CD4-positive, alpha-beta T cell treated with Interleukin-17A for 1 hour (primary cell): ENCODE measurements at places on chromosomes 2 and 18.

GRCh38 chr18:42588786-42589185 lies 526.7 kb downstream of the RIT2 start:
- no peak for DNase-seq

DNA sequence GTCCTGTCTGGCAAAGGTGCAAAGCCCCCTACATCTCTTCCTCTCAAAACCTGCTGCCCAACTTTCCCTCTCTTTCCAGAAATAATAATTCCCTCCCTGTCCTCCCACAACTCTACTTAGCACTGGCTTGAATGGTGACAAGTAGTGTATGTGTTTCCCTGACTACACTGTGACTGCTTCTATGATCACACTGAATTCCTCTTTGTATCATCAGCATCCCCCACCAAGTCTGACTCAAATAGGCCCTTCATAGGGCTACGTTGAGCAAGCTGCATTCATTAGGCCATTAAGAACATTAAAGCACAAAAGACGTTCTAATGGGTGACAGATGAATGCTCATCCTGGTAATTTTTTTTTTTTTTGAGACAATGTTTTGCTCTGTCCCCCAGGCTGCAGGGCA lies 13.7 kb upstream of the ST3GAL5 start:
- DNase-seq, result no peak

DNA sequence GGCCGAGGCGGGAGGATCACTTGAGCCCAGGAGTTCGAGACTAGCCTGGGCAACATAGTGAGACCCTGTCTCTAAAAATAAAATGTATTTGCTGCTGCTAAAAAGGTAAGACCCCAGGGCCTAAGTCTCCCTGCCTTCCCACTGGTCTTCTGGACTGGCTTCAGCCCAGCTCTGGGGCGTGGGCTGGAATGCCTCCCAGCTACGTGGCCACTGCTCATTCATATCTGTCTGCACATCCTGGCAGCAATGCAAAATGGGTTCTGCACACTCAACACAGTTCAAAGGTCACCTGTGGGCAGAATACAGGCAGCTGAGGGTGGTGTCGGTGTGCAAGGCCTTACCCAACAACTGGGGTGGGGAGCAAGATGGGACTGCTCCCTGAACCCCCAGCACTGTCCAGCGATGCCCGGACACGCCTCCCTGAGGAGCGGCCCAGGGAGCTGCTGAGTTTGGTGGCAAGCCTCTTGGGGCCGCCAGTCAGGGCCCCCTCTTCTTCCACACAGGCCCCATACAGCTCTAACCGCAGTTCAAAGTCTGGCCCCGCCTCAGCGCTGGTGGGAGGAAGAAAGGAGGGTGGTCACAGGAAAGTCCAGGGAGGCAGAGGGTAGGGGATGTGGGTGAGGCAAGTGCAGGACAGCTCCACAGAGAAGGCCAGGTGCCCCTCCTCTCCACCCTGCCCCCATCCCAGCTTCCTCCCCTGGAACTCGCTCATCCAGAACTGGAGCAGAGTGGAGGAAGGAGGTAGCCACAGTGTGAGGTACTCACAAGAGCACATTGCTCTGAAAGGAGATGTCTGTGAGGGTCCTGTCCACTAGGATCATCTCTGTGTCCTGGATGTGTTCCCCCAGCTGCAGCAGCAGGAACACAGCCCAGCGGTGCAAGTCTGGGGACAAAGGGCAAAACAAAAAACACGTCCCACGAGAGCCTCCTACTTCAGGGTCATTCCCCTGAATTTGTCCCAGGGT lies 8.2 kb downstream of the WDR54 start:
- DNase-seq, result no peak

DNA sequence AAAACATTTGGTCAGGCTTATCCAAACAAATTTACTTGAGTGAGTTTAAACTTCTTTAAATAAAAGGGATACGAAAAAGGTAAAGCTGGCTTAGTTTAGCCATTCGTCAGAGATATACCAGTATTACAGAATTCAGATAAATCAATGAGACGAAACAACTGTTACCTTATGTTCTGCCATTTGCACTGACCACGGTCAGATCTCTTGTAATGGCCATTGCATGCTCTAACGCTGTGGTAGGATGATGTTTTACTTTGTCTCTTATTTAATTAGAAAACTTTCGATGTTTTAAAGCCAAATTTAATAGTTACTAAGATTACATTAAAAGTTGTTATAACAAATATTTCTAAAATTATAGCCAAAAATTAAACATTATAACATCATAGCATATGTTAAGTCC lies 1.5 kb downstream of the C18orf54 start:
- DNase-seq, result no peak

DNA sequence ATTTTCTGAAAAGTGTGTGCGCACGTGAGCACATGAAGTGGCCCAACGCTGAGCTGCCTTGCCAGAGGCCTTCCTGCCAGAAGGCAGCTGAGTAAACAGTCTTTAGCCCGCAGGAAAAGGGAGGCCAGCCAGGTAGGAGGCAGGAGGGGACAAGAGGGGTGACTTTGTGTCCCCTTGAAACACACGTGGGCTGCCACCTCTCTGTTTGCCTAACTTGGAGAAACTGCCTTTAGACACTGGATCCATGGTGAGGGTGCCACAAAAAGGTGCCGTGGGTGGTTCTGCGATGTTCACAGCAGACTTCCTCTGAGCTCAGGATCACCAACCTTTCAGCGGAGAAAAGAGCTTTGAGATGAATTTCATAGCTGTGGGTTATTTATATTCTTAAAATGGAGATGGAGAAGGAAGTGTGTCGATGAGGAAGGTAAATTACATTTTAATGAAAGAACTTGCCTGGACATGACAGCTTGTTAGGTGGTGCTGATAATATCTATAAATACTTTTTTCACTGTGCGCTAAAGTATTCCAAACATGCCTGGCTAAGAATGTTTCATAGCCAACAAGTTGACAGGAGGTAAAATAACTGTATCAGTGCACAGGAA lies 36.6 kb upstream of the ASB1 start:
- DNase-seq, result no peak

DNA sequence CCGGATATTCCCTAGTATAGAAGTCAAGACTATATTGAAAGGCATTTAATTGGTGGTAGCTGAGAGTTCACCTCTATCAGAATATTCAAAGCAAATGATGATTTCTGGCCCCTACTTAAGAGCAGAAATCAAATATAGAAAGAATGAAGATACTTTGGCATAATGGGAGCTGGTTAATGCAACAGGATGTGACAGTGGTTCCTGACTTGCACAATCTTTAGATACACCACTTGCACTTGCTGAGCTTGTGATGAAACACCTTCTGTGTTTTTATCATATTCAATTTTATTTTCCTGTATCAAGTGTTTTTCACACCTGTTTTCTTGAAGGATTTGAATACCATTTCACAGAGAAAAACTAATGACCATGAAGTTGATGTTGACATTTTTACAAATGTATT lies 124.1 kb upstream of the CDH19 start:
- DNase-seq, result no peak
